ENCODE measurements at places on chromosomes 11 and 22.

DNA sequence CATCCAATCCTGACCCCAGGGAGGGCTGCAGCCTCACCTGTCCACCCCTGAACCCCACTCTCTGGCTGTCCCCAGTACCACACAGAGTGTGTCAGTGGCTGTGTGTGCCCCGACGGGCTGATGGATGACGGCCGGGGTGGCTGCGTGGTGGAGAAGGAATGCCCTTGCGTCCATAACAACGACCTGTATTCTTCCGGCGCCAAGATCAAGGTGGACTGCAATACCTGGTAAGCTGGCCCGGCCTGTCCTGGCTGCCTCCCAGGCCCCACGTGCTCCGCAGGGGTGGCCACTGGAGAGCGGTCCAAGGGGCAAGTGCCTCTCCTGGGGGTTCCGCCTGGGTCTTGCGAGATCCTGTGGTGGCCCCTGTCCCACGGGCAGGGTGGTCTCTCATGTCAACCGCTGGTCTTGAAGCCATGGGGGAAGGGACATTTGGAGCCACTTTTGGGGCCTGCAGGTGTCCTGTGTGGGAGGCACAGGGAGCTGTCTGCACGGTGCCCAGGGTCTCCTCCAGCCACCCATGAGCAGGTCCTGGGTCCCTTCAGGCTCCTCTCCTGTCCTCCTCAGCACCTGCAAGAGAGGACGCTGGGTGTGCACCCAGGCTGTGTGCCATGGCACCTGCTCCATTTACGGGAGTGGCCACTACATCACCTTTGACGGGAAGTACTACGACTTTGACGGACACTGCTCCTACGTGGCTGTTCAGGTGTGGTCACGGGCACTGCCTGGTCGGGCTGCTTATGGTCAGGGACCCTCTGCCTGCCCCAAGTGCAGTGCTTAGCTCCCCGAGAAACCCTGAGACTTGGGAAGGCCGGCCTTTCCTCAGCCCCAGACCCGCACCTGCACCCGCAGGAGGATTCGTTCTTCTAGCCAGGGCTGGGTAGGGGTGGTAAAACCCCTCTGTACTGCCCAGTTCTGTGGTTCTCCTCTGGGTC, 11.8 kb downstream of the MUC2 start:
- DNase-seq, result no peak

DNA sequence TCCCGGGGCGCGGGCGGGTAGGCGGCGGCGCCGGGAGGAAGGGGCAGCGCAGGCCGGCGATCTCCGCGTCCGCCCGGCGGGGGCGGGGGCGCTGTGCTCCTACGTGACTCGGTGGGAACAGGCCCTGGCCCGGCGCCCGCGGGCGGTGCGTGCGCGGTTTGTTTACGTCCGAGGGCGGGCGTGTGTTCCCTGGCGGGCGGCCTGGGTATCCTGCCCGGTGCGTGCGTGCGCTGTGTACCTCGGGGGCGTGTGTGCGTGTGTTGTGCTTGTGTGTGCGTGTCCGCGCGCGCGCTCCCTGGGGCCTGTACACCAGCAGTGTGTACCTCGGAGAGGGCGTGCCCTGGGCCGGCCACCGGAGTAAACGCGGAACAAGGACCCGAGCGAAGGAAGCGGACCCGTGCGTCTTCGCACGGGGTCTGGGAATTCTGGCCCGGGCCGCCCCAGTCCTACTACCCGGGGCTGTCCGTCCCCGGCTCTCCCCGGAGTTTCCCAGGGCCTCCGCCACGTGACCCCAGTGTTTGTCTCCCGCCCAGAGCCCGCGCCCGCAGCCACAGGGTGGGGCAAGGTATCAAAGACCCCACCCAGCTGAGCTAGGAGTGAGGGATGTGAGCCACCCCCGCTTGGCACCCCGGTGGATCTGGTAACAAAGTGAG, 769 bp downstream of the MAFF start:
- no peak for DNase-seq

GRCh38 chr11:66448523-66448922, 9.9 kb upstream of the MRPL11 start:
- DNase-seq, result no peak

GRCh38 chr11:35955636-35956035, 11.8 kb downstream of the LDLRAD3 start:
- no peak for DNase-seq

GRCh38 chr22:48957987-48958321, 869.7 kb downstream of the BRD1 start:
- DNase-seq, result no peak

DNA sequence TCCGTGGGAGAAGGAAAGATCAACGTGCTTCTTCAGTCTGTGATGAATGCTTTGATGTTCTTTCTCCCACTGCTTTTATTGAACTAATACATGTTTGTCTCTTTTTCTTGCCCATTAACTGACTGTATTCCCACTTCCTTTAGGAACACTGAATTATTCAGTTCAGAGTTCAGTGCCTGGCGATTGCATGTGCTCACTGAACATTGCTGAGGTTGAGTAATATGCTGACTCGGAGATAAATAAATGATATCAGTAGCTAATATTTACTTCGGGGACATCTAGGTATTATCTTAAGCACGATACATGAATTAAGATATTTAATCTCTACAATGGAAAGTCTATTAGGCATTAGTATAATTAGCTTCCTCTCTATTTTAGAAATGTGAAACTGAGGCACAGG, 102.3 kb upstream of the OR5AK2 start:
- no peak for DNase-seq

All from SIG-M5 (cell line).